Activated CD4-positive, alpha-beta memory T cell treated with anti-CD3 and anti-CD28 coated beads, Interleukin-2, amount 10 ng/mL, durations not matched to agents 7 days and 5 days (primary cell): ENCODE measurements at places on chromosomes 7 and 10. TPM values are rescaled to one million over a fixed set of nuclear protein-coding genes. Genes with fewer than 3 reads are reported as not detected.

The CFAP43 gene
- total RNA-seq: 0.18 TPM

The GSTO2 gene
- 1.8 TPM for total RNA-seq

The STK31 gene
- not detected for total RNA-seq

The HMX3 gene
- total RNA-seq: not detected

The ITIH5 gene
- total RNA-seq: not detected

The LRRC4 gene
- not detected for total RNA-seq

The CPEB3 gene
- total RNA-seq: 2.8 TPM

The RSPH10B gene
- total RNA-seq: not detected

The WDR86 gene
- 0.50 TPM for total RNA-seq

The NPY gene
- total RNA-seq: not detected

The PAPOLB gene
- not detected for total RNA-seq

The SNX8 gene
- 22.4 TPM for total RNA-seq

The TMEM213 gene
- 0.73 TPM for total RNA-seq

The ANKRD22 gene
- 0.18 TPM for total RNA-seq

The CNOT4 gene
- total RNA-seq: 21.9 TPM

The NUDT13 gene
- 1.6 TPM for total RNA-seq

The CC2D2B gene
- total RNA-seq: 0.35 TPM

The PDSS1 gene
- 12.9 TPM for total RNA-seq

The CPA5 gene
- not detected for total RNA-seq

The PRKG1 gene
- not detected for total RNA-seq

The PIK3CG gene
- 49.6 TPM for total RNA-seq

The TET1 gene
- total RNA-seq: 1.5 TPM

The MSMB gene
- total RNA-seq: not detected

The BTBD16 gene
- total RNA-seq: not detected

The PRSS37 gene
- not detected for total RNA-seq

The CYP3A4 gene
- not detected for total RNA-seq

The PDCD11 gene
- total RNA-seq: 38.9 TPM

The GPER1 gene
- not detected for total RNA-seq

The ANKRD30A gene
- total RNA-seq: not detected

The HOXA5 gene
- total RNA-seq: not detected

The ZNF727 gene
- not detected for total RNA-seq

The DENND2A gene
- not detected for total RNA-seq

The C7orf33 gene
- not detected for total RNA-seq

The NRP1 gene
- total RNA-seq: 2.6 TPM

The SLC35B4 gene
- 12.6 TPM for total RNA-seq

The TIMM23 gene
- 45.2 TPM for total RNA-seq

The AKR1C4 gene
- total RNA-seq: not detected
